ENCODE measurements at places on chromosomes 11 and 22. TPM values are rescaled to one million over a fixed set of nuclear protein-coding genes. Genes with fewer than 3 reads are reported as not detected.

Gene TRIM21
- 14.7 TPM for total RNA-seq

Gene HORMAD2
- not detected for total RNA-seq

Gene MRGPRE
- not detected for total RNA-seq

Gene BDNF
- 0.53 TPM for total RNA-seq

GRCh38 chr11:65215441-65216076 is 33.8 kb downstream of the CAPN1 start:
- DNase-seq = no peak

- DNase-seq = no peak
These were observed 16.6 kb downstream of the GALNT18 start for GRCh38 chr11:11605181-11605580.

- DNase-seq = no peak
These were observed 5.5 kb downstream of the CSNK2A3 start for GRCh38 chr11:11347592-11347991.

- no peak for DNase-seq
These were observed 2.4 kb downstream of the MAPK11 start for GRCh38 chr22:50267591-50268390.

DNA sequence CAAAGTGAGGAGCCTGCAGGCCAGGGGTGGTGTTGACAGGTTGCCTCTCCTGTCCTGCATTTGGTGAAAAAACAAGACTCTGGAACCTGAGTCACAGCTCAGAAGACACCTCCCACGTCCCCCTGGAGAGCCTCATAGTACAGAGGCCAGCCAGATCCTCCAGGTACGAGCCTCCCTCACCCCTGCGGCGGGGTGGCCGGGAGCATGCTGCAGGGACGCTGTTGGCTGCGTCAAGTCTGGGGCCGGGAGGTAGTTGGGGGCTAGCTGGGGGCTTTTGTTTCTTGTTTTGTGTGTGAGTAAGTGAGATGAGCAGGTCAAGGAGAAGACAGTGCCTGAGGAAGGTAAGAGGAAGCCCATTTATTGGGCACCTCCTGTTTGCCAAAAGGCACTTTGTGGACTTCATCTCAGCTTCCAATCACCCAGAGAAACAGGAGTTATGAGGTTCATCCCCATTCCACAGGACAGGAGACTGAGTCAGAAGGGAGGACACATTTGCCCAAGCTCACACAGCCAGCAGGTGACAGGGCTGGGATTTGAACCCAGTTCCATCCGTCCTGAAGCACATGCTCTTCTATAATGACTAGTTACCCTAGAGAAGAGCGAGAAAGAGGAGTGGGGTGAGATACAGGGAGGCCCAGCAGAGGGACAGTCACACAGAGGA is 18.3 kb upstream of the WNT11 start:
- DNase-seq = no peak

DNA sequence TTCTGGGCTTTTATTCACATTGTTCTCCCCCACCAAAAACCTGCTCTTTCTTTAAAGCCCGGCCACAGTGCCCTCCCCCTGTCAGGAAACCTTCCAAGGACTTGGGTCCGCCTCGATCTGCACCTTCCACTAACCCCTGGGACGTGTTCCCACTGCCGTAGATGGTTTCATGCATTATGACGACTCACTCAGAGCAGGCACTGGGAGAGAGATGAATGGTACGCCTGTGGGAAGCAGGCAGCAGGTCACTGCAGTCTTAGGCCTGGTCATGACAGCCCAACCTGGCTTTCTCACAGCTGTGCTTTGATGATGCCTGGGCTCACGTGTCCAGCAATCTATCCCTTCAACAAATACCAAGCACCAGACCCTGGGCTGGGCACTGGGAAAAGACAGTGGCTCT is 115.7 kb downstream of the WNT7B start:
- DNase-seq = no peak
